ENCODE measurements at places on chromosomes 2 and 18.

DNA sequence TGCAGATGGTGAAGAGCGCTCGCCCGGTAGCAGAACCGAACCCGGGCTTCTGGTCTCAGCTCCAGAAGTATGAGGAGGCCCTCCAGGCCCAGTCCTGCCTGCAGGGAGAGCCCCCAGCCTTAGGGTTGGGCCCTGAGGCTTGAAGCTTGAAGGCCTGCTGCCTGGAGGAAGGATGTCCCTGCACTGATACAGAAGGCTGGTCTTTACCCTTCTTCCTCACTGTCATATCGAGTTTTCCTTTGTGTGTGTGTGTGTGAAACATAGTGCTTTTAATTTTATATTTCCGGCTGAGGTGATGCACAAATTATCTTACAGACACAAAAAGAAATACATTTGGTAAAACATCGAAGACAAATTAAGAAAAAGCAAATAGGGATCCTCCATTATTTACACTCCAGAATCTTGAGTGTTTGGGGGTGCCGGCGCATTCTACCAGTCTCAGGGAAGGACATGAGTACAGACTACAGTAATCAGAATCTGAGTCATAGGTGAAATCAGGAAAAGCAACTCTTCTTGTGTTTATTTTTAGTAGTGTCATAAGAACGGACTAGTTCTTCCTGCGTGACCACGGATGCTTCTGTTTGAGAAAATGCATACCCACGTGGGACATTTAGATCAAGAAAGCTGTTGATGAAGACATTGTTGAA is 1.3 kb downstream of the DUSP28 start:
- no peak for DNase-seq
- H3K36me3 ChIP-seq, result peaks cover 4% of the 10 kb centered on the region
- H3K27ac ChIP-seq, result peak overlapping the region; percentile 87
- H3K27me3 ChIP-seq, result no peaks in the 10 kb centered on the region
- H3K4me1 ChIP-seq, result peaks cover 79% of the 10 kb centered on the region

DNA sequence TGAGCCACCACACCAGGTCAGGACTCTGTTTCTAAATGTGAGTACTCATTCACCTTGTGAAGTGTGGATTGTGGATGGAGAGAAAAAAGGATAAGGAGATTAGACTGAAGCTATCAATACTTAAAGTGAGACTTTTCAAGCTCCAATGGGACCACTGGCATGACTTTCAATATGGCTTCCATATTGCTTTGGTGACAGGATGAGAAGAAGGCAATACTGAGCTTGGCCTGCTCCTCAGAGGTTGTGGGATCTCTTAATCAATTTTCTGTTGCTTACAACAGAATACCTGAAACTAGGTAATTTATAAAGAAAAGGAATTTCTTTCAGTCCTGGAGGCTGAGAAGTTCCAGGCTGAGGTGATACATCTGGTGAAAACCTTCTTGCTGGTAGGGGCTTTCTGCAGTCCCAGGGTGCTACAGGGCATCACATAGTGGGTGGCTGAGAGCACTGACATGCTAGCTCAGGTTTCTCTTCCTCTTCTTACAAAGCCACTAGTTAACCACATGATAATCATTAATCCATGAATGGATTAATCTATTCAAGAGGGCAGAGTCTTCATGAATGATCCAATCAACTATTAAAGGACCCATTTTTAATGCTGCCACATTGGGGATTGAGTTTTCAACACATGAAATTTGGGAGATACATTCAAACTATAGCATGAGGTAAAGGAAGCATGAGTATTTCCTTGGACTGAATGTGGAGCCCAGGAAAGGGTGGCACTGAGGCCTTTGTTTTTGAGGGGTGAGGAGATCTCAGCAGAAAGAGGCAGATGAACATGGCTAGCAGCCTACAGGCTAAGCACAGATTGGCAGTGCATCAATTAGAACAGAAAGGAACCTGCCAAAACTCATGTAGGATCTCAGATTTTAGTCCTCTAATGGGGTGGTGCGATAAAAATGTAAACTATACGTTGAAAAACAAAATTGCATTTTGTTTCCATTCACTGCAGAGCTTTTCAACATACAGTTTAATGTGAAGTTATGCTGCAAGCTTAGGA is 274.5 kb downstream of the PIK3C3 start:
- no peak overlapping the region for H3K4me3 ChIP-seq
- H3K36me3 ChIP-seq, result no peaks in the 10 kb centered on the region
- no peak overlapping the region for H3K27ac ChIP-seq
- H3K4me1 ChIP-seq, result no peaks in the 10 kb centered on the region
- no peak for DNase-seq

GRCh38 chr2:169512525-169512924 is 3.0 kb downstream of the KLHL41 start:
- no peak overlapping the region for H3K4me3 ChIP-seq
- H3K36me3 ChIP-seq, result no peaks in the 10 kb centered on the region
- H3K27me3 ChIP-seq, result no peaks in the 10 kb centered on the region
- H3K4me1 ChIP-seq, result no peaks in the 10 kb centered on the region
- DNase-seq, result no peak

DNA sequence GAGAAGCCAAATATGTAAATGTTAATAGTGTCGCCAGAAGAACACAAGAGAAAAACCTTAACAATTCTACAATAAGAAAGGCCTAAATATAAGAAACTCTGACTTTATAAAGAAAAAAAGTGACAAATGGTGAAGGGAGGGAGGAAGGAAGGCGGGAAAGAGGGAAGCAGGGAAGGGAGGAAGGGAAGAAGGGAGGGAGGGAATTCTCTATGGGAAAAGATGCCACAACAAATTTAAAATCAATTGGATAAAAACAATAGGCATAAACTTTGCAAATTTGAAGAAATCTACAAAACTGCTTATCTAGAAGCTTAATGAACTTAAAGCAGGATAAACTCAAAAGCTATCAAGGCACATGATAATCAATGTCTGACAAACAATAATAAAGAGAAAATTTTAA is 16.9 kb downstream of the NBAS start:
- no peaks in the 10 kb centered on the region for H3K36me3 ChIP-seq
- no peak overlapping the region for H3K27ac ChIP-seq
- DNase-seq, result no peak
- H3K4me3 ChIP-seq, result no peak overlapping the region

GRCh38 chr2:33497221-33497650 is 20.8 kb downstream of the RASGRP3 start:
- no peaks in the 10 kb centered on the region for H3K36me3 ChIP-seq
- H3K4me3 ChIP-seq, result no peak overlapping the region
- no peaks in the 10 kb centered on the region for H3K27me3 ChIP-seq
- peaks cover 15% of the 10 kb centered on the region for H3K4me1 ChIP-seq
- H3K27ac ChIP-seq, result no peak overlapping the region

DNA sequence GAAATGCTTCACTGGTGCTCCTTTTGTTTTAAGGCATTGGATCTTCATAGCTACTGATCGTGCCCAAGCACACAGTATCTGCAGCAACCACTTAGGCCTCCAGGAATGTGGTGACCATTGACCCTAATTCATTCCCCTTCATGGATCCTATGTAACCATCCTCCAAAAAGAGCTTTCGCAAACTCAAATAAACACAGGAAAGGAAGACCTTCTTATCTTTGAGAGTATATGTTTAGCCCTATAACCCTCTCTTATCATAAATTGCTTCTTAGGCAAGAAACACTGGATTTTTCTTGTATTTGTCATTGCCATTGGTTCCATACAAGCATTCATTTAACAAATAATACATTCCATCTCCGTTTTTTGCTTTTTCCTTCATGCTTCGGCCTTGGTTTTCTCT is 4.1 kb upstream of the TTR start:
- no peak overlapping the region for H3K4me3 ChIP-seq
- no peaks in the 10 kb centered on the region for H3K36me3 ChIP-seq
- H3K27ac ChIP-seq, result no peak overlapping the region
- no peak for DNase-seq
- H3K27me3 ChIP-seq, result no peaks in the 10 kb centered on the region

DNA sequence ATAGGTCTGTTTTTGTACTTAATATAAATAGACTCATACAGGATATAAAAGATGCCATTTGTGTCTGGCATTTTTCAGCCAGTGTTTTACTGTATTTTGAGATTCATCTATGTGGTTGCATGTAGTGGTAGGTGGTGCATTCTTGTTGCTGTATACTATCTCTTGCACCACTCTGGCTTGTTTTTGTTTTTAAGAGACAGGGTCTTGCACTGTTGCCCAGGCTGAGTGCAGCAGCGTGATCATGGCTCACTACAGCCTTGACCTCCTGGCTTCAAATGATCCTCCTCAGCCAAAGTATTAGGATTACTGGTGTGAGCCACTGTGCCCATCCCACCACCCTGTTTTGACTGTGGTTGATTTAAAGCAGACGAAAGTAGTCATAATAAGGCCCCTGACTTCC is 12.6 kb downstream of the HK2 start:
- no peaks in the 10 kb centered on the region for H3K27me3 ChIP-seq
- H3K27ac ChIP-seq, result no peak overlapping the region
- H3K4me1 ChIP-seq, result peaks cover 98% of the 10 kb centered on the region
- H3K4me3 ChIP-seq, result no peak overlapping the region
- no peak for DNase-seq

- H3K4me1 ChIP-seq, result peaks cover 19% of the 10 kb centered on the region
- no peak overlapping the region for H3K4me3 ChIP-seq
- H3K27me3 ChIP-seq, result no peaks in the 10 kb centered on the region
- peaks cover 3% of the 10 kb centered on the region for H3K36me3 ChIP-seq
- DNase-seq, result no peak
Observed at GRCh38 chr2:112242384-112242783, 12.5 kb downstream of the ZC3H8 start.

DNA sequence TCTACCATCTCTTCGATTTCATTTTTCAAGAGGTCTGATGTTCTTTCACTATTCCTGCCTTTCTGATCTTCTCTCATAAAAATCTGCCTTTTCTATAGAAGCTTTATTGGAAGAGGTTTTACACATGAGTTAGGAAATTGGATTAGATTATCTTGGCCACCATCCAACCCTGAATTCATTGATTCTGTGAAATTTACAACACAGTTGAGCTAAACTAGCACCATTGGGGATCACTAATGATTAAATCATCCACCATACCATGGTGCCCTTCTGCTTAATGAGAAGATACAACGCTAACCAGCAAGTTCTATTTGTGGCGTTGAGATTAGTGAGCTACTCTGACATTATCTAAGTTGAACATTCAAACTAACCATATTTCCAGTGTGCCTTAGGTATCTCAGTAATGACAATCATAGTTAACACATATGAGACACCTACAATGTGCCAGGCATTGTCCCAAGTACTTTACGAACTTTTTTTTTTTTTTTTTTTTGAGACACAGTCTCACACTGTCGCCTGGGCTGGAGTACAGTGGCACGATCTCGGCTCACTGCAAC is 17.3 kb upstream of the LBH start:
- H3K4me3 ChIP-seq, result no peak overlapping the region
- no peak overlapping the region for H3K27ac ChIP-seq
- H3K4me1 ChIP-seq, result peaks cover 11% of the 10 kb centered on the region

GRCh38 chr18:63157293-63158011 is 162.1 kb downstream of the BCL2 start:
- H3K27me3 ChIP-seq, result no peaks in the 10 kb centered on the region
- peak; percentile 53 for DNase-seq
- peak overlapping the region; percentile 51 for H3K27ac ChIP-seq
- H3K36me3 ChIP-seq, result no peaks in the 10 kb centered on the region

- no peaks in the 10 kb centered on the region for H3K4me1 ChIP-seq
- no peaks in the 10 kb centered on the region for H3K36me3 ChIP-seq
- no peak for DNase-seq
- no peak overlapping the region for H3K4me3 ChIP-seq
Observed at GRCh38 chr18:48033790-48034650, 103.6 kb upstream of the SMAD2 start.

DNA sequence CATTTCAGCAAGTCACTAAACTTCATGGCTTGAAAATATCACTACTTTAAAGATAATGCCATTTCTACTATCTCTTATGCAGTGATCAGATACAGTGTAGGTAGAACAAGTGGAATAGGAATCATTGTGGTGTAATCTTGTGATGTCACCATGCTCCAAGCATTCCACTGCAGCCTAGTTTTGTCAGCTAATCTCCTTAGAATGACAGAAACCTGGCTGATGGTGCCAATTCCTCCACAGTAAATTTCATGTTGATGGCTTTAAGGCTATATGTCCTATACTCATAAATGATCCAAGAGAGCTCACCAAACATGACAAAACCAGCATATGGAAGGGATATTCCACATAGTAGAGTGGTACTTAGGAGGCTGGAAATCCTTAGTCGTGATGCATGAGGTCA is 184.9 kb downstream of the PDE1A start:
- H3K27me3 ChIP-seq, result no peaks in the 10 kb centered on the region
- H3K27ac ChIP-seq, result no peak overlapping the region
- no peak overlapping the region for H3K4me3 ChIP-seq
- H3K36me3 ChIP-seq, result no peaks in the 10 kb centered on the region
- no peak for DNase-seq

DNA sequence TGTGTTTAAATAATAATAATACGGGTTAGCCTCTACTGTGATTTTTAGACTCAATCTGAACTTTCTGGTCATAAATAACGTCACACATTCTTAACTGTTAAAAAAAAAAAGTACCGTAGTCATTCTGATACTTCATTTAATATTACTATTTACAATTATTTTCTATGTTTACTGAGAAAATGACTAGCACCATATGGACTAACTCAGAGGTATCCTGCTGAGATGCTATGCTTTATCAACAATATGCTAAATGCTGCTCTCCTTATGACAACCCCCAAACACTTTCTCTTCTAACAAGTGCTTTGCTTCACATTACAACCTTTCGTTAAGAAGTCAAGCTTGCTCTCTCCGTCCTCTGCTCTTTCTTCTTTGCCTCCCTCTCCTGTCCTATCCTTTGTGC is 182.1 kb downstream of the AFF3 start:
- no peak overlapping the region for H3K4me3 ChIP-seq
- no peak overlapping the region for H3K27ac ChIP-seq
- no peaks in the 10 kb centered on the region for H3K4me1 ChIP-seq
- no peaks in the 10 kb centered on the region for H3K36me3 ChIP-seq
- DNase-seq, result no peak
- H3K27me3 ChIP-seq, result no peaks in the 10 kb centered on the region

GRCh38 chr2:172308253-172308935 is 119.0 kb upstream of the ITGA6 start:
- no peak for DNase-seq
- H3K27me3 ChIP-seq, result no peaks in the 10 kb centered on the region
- H3K36me3 ChIP-seq, result no peaks in the 10 kb centered on the region
- H3K4me3 ChIP-seq, result no peak overlapping the region
- no peaks in the 10 kb centered on the region for H3K4me1 ChIP-seq

- no peak for DNase-seq
- H3K4me3 ChIP-seq, result no peak overlapping the region
Observed at GRCh38 chr2:3827673-3828575, 124.5 kb downstream of the DCDC2C start.

GRCh38 chr2:73008766-73009135 is 62.8 kb downstream of the SFXN5 start:
- H3K4me1 ChIP-seq, result no peaks in the 10 kb centered on the region
- DNase-seq, result no peak
- H3K27ac ChIP-seq, result no peak overlapping the region
- H3K4me3 ChIP-seq, result no peak overlapping the region
- H3K27me3 ChIP-seq, result no peaks in the 10 kb centered on the region
- H3K36me3 ChIP-seq, result no peaks in the 10 kb centered on the region

GRCh38 chr18:3671176-3671575 is 221.2 kb downstream of the TGIF1 start:
- H3K27me3 ChIP-seq, result no peaks in the 10 kb centered on the region
- no peak for DNase-seq
- no peak overlapping the region for H3K27ac ChIP-seq
- no peak overlapping the region for H3K4me3 ChIP-seq
- H3K4me1 ChIP-seq, result peaks cover 3% of the 10 kb centered on the region

All from CD8-positive, alpha-beta memory T cell (primary cell).